DMS 273 treated with DMSO at 0.1 percent for 48 hours (cell line): ENCODE measurements at places on chromosomes 11 and 22.

- DNase-seq = no peak
Measured at GRCh38 chr11:19072464-19072863, 11.9 kb upstream of the MRGPRX2 start.

DNA sequence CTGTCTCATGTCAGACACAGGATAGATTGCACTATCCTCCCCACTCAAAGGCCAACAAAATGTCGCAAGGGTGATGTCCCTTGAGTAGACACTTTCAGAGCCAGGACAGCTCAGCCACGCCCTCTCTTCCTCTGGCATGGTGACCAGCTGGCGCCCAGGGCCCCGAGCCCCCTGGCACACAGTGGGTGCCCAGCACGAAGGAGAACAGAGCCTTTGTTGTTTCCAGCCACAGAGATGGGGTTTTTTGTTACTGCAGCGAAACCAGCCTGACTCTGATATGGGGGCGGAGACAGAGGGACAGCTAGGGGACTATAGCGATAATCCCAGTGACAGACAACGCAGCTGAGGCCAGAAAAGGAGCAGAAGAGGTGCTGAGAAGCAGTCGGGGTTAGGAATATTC is 23.3 kb upstream of the CCND1 start:
- no peak for DNase-seq

DNA sequence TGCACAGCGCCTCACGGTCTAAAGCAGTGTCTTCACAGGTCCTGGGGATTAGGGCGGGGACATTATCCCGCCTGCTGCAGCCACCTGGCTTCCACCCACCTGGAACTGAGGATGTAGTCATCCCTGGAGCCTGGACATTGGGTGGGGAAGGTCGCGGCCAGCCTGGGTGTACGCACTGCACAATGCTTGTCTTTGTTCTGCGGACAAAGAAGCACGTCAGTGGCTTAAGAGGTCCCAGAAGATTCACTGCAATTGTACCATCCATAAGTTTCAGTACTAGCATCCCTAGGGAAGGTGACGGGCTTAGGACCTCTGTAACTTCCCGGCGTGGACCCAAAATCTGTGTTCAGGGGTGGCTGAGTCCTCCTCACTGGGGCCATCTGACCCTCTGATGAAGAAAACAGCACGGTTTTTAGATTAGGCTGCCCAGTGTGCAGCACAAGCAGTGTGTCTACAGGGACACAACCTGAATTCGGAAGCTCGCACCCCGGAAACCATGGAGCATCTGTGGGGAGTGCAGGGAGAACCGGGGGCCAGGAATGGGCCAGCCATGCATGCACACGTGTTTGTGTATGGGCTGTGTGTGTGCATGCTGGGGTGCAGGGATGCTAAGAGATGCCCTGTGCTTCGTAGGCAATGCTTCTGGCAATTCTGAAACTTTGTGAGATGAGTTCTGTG is 342.6 kb upstream of the B3GAT1 start:
- DNase-seq = no peak

DNA sequence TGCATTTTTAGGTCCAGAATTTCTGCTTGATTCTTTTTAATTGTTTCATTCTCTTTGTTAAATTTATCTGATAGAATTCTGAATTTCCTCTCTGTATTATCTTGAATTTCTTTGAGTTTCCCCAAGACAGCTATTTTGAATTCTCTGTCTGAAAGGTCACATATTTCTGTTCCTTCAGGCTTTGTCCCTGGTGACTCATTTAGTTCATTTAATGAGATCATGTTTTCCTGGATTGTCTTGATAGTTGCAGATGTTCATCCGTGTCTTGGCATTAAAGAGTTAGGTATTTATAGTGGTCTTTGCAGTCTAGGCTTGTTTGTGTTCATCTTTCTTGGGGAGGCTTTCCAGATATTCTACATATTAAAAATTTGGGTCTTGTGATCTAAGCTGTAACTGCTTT is 694.8 kb upstream of the CCDC179 start:
- no peak for DNase-seq

DNA sequence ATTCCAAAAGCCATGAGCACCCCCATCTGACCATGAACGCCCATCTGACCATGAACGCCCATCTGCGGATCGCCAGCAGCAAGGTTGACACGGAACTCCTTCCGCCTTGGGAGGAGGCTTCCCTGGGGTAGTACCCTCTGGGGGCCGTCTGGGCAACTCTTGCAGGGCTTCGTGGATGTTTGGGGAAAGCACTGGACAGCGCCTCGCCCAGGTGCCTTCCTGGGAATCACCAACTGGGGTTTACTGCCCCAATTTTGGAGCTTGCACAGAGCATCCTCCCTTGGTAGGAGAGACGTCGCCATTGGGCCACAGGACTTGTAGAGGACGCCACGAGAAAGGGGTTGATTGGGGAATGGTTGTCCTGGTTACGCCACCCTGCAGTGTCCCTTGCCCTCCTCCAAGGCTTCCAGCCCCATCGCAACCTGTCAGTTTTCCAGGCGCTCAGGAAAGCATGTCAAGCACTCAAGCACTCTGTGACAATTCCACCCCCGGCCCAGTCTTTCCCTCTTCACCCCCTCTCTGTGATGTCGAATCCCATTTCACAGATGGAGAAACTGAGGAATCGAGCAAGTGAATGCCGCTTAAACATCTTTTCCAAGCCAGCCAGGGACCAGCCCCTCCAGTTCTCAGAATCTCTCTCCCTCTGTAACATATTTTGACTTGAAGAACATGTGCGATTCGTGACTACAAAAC is 914 bp upstream of the PRDM11 start:
- DNase-seq = no peak

DNA sequence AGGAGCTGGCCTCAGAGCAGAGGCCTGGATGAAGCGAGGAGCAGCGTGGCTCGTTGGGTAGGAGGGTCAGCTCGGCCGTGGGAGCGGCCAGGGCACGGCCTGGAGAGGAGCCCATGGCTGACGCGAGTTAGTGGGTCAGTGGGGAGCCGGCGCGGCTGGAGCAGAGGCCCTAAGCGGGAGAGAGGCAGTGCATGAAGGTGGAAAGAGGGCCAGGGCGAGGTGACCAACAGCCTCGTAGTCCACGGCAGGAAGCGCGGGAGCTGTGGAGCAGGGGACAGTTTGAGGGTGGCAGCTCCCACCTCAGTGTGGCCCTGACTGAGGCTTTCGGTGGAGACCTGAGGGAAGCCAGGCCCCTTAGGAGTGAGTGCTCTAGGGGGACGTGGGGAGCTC is 24.1 kb downstream of the DCPS start:
- no peak for DNase-seq

- DNase-seq = no peak
Measured at GRCh38 chr11:64057890-64058289, 22.2 kb downstream of the FLRT1 start.
